ENCODE measurements at places on chromosomes 16 and 17.

DNA sequence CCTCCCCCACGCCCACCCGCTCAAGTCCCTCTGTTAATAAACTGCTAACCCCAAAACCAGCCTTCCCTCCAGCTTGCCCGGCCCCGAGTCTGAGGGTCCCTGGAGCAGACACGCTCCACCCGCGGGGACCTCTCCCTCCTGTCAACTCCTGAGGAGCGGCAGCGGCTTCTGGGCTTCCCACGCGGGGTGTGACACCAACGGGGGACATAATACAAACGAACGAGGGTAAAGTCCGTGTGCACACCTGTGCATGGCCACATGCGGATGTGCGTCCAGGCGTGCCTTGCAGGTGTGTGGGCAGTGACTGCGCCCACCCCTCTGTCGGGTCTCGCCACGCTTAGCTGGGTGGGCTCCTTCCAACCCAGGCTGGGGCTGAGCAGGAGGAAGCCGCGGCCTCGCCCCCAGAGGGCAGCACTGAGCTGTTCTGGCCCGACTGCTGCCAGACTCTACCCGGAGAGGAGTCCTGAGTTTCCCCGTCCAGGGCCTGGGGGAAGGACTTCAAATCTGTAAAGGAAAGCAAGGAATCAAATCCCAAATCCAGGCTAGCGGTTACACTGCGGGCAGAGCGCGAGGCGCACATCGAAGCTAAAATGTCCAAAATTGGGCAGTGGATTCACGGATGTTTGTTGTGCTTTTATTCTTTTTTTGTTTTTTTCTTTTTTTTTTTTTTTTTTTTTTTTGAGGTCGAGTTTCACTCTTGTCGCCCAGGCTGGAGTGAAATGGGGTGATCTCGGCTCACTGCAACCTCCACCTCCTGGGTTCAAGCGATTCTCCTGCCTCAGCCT is 24.2 kb upstream of the KRT17 start:
- peak; percentile 87 for DNase-seq

GRCh38 chr16:30096105-30096861 is at the start of gene YPEL3:
Gene YPEL3, minus strand, starts transcription at chr16:30096213. Its CDS starts 731 bp downstream, at chr16:30095482.
- peak; percentile 87 for DNase-seq

DNA sequence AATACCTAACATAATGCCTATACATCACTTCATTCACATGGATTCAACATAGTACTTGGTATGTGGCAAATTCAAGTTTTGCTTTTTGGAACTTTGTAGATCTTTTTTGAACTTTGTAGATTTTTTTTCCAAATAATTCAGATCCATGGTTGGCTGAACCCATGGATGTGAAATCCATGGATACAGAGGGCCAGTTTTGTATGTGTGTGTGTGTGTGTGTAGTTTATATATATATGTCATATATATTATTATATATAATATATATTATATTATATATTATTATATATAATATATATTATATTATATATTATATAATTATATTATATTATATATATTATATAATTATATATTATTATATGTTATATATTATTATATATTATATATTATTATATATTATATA is 28.4 kb downstream of the CLUAP1 start:
- DNase-seq: no peak

GRCh38 chr17:42673266-42673884 is 3.4 kb downstream of the PLEKHH3 start:
- no peak for DNase-seq

DNA sequence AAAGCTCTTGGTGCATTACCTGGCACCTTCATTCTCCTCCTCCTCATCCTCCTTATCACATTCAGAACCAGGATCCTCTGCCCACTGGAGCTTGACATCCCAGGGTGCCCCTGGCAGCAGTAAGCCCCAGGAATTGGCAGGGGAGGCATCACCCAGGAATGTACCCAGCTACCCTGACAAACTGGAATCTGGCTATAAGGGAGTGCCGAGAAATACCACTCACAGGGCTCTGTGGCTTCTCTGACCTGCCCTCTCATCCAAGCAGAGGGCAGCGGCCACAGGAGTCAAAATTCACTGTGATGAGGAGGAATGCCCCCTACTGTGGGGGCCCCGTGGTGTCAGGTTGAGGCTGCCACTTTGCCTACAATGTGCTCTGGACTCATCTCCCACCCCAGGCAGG is 19.6 kb downstream of the MPP3 start:
- no peak for DNase-seq

DNA sequence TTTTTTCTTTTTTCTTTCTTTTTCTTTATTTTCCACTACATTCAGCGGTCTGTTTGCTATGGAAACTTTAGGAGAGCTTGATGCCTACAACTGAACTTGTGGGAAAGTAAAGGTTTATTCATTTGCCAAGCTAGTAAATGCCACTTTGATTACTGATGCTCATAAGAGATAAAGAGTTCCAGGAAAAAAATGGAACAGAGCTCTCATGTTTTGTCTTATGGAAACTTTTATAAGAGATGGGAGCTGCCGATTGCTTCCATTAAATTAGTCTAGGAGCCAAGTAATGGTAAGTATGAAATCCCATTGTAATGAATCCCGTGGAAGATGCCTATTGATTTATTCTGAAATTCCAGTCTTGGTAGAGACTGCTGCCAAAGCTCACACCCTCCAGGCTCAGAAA is 7.1 kb downstream of the ANKFN1 start:
- no peak for DNase-seq

GRCh38 chr16:52545222-52545897 is 1.6 kb downstream of the TOX3 start:
- no peak for DNase-seq

GRCh38 chr17:28494445-28495188 is 11.5 kb upstream of the FOXN1 start:
- DNase-seq: peak; percentile 69

GRCh38 chr17:2703606-2704005 is 8.0 kb downstream of the CLUH start:
- DNase-seq: no peak

GRCh38 chr17:76188213-76189016 is 47.4 kb upstream of the FOXJ1 start:
- DNase-seq: no peak

DNA sequence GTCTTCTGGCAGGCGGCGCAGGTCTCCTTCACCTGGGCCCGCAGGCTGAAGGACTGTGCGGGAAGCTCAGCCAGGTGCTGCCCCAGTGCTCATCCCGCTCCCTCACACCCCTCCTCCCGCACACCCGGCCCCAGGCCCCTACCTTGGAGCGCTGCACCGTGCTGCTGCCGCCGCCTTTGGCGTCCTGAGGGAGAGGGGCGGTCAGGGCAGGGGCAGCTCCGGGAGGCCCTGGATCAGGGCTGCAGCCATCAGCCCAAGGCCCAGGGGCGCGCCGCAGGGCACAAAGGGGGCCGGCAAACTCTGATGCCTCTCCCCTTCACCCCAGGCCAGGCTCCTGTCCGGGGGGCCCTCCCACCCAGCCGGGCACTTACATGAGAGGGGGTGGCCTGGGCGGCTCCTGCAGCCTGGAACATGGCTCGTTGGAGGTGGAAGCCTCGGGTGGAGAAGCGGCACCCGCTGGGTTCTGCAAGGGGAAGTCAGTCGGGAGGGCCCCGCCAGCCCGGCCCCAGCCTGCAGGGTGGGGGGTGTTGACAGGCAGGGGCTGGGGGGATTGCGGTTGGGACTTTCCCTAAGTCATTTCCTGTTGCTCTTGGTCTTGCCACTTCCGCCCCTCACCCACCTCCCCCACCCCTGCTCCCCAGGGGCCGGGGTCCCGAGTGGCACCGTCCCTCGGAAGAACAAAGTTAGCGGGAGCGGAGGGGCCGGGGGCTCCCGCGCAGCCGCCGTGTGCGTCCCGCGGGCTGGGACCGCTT is 863 bp downstream of the LIMD2 start:
- DNase-seq: peak; percentile 35

- DNase-seq: no peak
Observed at GRCh38 chr17:1755827-1756262, 6.0 kb upstream of the SERPINF1 start.

DNA sequence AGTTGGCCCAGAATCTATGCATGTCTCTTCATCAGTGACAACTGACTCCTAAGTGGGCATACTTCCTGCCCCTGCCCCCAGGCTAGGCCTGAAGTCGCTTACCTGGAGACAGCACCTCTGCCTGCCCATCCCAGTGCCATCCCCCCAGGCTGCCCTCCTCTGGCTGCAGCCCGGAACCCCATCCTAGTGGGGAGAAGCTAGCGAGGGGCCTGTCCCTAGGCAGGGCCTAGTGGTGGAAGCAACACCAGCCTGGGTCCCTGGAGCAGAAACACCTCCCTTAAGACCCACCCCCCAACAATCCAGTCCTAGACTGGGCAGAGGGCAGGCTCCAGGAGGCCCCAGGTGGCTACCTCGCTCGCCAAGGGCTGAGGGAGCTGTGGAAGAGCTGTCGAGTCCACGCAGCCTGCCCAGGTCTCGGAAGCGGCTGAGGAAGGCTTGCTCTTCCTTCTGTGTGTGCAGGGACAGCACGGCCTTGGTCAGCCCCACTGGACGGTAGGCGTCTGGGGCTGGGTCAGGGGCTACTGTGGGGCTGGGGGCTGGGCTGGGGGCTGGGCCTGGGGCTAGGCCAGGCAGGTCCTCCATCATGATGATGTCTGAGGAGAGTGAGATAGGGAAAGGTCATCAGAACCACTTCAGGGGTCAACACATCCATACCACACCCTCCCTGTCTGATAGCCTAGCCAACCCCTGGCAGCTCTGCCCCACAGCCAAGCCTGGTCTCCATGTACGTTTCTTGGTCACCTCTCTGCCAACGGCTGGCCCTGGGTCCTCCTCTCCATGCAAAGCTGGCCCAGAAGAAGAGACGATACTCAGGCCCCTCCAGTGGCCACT is 7.6 kb downstream of the PER1 start:
- DNase-seq: no peak

DNA sequence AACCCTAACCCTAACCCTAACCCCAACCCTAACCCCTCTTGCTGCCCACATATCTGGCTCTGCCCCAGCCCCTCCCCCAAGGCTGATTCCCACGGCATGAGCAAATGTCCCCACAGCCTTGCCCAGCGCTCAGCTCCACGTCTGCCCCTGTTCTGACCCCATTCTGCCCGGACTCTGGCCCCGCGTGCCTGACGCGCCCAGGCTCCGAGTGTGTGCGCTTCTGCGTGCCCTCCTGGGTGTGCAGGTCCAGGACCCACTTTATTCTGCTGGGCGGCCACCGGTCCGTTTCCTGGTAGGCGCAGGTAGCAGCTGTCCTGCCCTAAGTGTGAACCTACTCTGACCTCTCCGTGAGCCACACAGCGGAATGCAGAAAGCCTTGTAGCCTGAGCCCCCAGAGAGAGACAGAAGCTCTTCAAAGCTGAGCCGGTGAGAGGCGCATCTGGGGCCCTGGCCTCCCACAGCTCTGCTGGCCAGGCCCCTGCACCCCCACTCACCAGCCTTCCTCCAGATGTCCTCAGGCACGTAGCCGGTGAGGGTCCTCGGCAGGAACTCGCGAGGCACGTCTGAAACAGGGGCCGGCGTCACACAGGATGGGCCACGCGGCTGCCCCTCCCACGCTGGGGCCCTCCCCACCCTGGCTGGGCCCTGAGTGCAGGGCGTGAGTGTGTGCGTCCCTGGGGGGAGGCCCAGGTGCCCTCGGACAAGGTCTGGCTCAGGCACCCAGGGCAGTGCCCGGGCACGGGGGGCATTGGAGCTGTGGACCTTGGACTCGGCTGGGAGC is 14.0 kb upstream of the PABPN1L start:
- no peak for DNase-seq

GRCh38 chr17:8934346-8934745 is 31.2 kb downstream of the PIK3R5 start:
- no peak for DNase-seq

DNA sequence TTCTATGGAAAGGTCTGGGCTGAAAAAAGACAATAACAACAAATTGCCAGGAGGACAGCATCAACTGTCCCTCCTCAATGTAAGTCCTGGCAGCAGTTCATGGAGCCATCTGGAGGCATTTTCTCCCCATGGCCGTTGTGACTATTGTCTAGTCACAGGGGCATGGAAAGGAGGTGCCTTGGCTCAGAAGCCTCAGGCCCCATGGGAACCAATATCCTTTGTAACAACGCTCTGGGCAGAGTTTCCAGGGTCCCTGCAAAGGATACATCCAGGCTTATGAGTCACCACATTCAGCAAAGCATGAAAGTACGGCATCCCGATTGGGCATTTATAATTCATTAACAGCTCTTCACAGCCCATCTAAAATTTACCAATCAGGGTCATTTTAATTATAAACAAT is 85.2 kb downstream of the GLG1 start:
- DNase-seq: peak; percentile 59

GRCh38 chr17:39643271-39643670 is 6.3 kb downstream of the STARD3 start:
- DNase-seq: peak; percentile 62

DNA sequence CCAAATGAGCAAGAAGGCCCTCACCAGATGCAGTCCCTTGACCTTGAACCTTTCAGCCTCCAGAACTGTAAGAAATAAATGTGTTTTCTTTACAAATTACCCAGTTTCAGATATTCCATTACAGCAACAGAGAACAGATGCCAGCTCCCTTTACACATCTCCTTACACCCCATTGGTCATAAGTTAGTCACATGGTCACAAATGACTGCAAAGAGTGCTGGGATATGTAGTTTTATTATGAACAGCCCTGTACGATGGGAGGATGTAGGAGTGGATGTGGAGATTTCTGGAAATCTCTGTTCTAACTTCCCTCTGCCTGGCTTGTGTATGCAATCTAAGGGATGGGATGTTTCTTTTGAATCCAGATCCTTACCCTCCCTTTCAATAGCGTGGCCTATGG is 13.3 kb upstream of the RPL38 start:
- DNase-seq: peak; percentile 34
